ENCODE measurements at places on chromosomes 4 and X.

DNA sequence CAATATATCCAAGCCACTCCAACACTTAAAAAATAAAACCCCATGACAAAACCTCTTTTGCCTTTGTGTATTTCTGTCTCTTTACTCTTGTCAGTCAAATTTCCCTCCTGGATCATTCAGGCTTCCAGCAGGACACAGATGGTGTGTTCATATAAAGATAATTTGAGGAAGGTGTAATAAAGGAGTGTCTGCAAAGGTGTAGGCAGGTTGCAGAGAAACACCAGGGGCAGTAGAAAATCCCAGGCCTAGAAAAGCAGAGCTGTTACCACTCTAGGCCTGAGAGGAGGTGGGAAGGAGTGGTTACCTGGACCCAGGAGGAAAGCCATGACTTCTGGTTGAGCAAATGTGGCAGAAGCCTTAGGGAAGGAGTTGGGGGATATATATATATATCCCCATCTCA lies 28.8 kb downstream of the CHRNA9 start:
- DNase-seq, result no peak

GRCh38 chrX:25206778-25207177 lies 191.0 kb upstream of the ARX start:
- no peak for DNase-seq

GRCh38 chr4:23388255-23388654 lies 501.6 kb downstream of the PPARGC1A start:
- no peak for DNase-seq

- peak; percentile 78 for DNase-seq
Measured at GRCh38 chr4:37803348-37803973, 23.0 kb upstream of the PGM2 start.

DNA sequence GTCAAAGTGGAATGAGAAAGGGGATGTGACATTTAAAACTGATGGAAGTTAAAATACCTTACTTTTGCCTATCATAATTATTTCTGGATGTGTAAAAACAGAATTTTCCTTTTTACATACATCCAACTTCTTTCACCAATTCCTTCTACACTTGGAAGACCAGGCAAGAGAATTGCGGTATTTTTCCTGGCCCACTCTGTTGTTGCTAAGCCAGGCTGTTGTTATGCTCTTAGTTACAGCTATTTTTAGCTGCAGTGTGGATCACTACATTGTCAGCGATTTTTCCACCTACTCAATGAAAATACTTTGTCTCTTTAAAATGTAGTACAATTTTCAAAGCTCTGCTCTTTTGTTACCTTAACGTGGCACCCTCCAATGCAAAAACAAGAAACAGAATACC lies 43.4 kb downstream of the NKX6-1 start:
- DNase-seq, result no peak

DNA sequence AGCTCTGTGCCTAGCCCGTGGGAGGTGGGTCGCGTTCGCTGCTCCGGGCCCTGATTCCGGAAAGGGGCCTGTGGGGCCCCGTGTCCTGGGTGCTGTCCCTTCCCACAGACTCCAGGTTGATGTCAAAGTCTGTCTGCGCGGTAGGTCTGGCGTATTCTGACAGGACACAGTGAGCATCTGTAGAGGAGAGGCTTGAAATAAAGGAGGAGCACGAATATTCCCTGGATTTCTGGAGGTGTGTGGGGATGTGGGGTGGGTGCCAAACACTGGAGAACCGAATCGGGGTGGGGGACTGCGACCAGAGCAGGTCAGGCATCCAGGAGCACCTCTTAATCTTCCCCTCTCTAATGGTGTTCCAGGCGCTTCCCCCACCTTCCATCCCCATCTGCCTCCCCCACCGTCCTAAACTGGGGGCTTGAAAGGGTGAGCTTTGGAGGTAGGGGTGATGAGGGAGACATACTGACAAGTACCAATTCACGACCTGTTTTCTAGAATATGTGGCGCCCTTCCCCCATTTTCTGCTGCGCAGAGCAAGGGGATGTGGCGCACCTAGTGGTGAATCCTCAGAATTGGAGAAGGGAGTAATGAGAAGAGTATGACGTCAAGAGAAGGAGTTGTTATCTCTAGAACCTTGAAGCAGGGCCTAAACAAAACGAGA lies 877 bp downstream of the GPRASP1 start:
- no peak for DNase-seq

GRCh38 chrX:101220662-101221260 lies 1.2 kb downstream of the DRP2 start:
- DNase-seq, result no peak

DNA sequence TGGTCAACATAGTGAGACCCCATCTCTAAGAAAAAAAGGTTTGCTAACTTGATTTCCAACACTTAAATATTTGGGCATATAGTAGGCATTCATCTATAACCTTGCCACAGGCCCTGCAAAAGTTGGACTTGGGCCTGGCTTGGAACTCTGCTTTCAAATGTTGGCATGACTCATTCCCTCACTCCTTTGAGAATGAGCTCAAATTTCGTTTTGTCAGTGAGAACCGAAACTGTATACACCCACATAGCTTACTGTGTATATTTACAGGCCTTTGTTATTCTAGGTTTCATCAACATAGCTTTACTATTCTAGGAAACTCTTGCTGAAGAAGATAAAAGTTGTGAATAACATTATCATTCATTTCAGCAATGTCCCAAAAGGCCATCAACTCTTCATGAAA lies 88.7 kb upstream of the ELOVL6 start:
- no peak for DNase-seq

DNA sequence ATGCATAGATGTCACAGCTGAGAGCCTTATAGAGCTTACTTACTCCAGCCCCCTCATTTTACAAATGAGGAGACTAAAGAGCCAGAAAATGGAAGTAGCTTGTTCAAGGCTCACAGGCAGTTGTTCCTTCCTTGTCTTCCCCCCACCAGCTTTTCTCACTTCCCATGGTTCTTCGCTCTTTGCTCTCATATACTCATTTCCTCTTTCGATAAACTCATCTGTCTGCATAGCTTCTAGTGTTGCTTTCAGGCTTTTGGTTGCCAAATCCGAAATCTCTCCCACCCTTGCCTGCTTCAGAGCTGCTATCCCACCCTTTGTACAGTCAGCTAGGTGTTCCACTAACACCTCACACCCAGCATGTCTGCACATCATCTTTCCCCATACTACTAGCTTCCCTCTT lies 25.0 kb upstream of the GJB1 start:
- peak; percentile 53 for DNase-seq

GRCh38 chrX:16786791-16787735 lies 797 bp downstream of the TXLNG start:
- DNase-seq, result peak; percentile 45

GRCh38 chrX:150352581-150352980 lies 10.5 kb upstream of the MAMLD1 start:
- DNase-seq, result no peak

DNA sequence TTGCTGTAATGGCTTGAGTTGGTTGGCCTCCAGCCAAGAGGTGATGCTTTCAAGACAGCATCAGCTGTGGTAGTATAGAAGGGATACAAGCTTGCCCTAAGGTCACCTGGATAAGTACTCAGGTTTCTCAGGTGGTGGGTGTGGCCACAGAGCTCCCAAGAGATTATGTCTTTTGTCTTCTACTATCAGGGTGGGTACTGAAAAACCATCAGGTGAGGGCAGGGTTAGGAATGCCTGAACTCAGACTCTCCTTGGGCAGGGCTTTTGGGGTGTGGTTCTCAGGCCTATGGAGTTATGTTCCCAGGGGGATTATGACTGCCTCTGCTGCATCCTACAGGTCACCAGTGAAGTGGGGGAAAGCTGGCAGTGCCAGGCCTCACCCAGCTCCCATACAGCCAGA lies 654.6 kb upstream of the GALNT7 start:
- no peak for DNase-seq

DNA sequence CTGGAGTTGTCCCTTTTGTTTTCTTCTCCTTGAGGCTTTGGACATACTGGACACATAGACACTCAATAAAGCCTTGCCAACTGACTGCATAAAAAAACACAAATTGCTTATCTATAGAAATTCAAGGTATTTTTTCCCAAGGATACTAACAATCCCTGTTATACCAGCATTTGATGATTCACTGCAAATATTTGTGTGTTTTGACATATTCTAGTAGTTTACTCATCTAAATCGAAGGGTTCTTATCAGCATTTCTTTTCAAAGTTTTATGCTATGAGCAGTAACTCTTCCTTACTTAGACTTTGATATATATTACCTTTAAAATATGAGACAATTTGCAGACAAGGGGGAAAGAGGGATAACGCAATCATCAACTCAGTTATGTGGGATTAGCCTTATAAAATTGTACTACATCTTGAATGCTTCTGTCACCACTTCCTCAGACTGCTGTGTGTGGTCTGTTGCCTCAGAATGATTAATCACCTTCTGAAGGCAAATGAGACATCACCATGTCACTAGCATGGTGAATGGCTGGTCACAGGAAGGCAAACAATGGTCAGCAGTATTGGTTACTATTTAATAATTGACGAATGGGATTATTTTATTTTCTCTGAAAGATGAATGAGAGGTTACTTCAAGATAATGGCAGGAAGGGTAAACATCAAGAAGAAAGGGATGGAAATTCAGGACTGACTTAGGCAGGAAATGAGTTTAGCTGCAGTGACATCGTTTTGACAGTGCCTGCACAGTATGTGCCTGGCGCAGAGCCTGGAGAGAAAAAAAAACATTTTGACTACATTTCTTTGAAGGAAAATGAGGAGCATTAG lies 544.3 kb upstream of the CNKSR2 start:
- no peak for DNase-seq

- no peak for DNase-seq
Measured at GRCh38 chr4:8324640-8325239, 55.2 kb downstream of the HTRA3 start.

- DNase-seq, result no peak
Measured at GRCh38 chrX:56751071-56751470, 22.0 kb downstream of the NBDY start.

All from NAMALWA (cell line).